ENCODE measurements at places on chromosomes 12 and 14.

- peak; percentile 22 for DNase-seq
Measured at GRCh38 chr14:64388533-64389285, 556 bp downstream of the MTHFD1 start.

GRCh38 chr12:108381787-108382436 is 42.8 kb upstream of the CMKLR1 start:
- peak; percentile 16 for DNase-seq

DNA sequence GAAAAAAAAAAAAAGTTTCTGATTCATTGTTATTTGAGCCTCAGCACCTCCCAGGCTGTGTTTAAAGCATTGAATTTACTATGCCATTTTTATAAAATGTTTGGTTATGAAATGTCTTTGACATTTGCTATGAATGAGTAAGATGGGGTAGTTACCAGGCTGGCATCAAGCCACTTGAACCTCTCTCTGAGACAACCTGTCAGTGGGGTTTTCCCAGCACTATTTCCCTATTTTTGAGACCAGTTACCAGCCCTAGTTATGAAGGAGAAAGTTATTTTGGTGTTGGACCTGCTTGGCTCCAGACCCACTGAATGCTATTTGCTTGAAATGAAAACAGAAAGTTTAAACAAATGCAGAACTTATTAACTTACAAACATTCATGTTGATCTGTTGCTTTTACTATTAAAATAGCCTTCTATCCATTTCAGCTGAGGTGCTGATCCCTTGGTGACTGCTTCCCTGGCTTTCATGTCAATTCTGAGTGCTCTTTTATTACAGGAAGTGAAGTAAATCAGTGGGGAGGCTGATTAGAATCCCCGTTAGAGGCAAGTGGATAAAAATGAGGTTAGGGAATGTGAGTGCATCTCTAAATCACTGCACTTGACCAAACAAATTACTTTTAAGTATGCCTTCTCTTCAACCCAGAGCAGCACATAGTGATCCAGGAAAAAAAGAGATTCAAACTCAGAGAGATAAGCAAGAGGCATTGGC is 37.8 kb downstream of the LLPH start:
- DNase-seq = peak; percentile 47

DNA sequence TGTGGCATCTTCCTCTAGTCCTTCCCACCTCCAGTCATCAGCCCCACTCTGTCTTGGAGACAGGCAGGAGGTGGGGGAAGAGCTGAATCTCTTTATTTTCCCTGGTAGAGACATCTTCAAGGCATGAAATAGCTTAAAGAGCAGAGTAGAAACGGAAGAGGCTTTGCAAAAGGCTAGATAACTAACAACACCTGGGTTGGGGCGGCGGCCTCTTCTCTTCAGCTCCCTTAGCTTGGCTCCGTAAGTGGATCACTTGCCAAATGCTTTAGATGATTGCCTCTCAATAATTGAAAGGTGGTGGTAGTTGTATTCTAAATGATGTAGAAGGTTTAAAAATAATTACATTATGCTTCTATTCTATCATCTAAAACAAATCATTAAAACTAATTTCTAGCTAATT is 36.1 kb downstream of the SSPN start:
- DNase-seq = no peak

DNA sequence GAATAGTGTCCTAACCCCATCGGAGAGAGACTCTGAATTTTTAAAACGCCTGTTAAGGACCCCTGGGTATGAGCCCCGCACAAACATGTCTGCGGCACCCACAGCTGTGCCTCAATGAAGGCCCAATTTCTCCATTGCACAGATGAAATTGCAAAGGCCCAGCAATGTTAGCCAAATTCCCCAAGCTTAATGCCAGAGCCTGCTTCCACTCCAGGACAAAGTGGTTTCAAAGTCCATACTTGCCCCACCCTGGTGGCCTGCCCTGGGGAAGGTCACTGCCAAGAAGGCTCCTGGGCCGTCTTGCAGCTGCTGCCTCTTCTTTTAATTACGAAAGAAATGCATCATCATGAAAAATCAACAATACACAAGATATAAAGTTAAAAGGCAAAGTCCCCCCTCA is 1179.7 kb downstream of the VRK1 start:
- no peak for DNase-seq

DNA sequence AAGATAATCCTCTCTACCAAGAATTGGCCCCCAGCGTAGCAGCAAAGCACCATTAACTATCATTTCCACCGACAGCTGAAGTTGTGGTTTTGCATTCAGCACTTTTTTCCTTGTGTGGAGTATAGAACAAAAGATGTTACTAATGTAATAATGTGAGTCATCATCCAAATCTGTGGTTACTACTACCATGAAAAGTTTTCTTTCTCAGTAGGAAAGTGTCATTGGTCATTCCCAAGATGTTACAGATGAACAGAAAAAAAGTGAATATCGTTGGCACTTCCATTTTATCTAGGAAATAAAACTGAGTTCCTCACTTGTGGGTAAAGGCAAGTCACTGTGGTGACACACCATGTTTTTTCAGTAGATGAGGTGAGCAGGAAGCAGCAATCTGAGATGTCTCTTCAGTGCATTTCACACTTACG is 30.3 kb upstream of the IFNG start:
- peak; percentile 60 for DNase-seq

DNA sequence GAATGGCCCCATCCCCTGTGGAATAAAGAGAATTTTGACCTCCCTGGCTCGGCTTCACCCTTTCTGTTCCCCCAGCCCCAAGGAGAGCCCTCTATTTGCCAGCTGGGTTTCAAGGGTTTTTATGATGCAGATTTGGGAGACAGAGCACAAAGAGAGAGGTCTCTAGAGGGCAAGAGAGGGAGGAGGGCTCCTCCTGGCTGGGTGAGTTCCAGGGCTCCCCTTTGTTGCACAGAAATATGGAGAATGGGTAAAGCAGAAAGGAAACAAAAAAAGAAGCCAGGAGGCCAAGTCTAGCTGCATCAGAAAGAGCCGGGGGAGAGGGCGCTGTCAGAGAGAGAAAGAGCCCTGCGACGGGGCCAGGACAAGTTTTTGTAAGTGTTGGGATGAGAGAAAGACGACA is 319.6 kb upstream of the RTL1 start:
- DNase-seq = no peak

DNA sequence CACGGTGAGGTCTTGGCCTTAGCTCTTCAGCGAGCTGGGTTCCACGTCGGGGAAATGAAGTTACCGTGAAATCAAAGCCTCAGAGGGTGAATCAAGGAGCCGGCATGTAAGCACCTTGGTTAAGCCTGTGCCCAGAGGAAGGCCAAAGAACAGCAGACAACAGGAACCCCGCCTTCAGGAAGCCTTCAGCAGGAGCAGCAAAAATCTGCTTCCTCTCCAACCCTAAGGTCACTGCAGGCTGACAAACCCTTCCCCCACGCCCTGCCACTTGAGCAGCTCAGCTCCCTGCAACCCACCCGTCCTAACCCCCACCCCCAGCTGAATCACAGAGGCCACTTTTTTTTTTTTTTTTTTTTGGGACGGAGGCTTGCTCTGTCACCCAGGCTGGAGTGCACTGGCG is 72.9 kb upstream of the LTA4H start:
- DNase-seq = no peak

DNA sequence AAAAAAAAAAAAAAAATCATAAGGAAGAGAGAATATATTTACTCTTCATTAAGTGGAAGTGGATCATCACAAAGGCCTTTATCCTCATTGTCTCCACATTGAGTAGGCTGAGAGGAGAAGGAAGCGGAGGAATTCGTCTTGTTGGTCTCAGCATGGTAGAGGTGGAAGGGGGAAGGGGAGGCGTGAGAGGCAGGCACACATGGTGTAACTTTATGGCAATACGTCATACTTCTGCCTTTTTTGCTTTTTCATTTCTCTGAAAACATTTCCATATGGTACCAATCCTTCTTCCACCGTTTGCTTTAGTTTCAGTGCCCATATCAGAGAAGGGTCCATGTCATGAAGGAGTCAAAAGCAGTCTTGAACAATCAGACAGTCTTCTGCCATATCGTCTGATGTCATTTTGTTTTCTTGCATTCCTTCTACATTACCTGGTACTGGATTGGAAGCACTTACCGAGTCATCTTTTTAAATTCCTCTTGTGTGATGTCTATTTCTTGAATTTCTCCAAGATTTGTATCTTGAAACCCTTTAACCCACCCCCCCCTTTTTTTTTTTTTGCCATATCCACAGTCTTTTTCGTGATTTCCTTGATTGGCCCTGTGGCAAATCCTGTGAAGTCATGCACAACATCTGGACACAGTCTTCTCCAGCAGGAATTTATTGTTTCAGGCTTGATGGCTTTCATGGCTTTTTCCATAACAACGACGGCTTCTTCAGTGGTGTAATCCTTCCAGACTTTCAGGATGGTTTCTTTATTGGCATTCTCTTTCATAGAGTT is 8.9 kb downstream of the FUT8 start:
- DNase-seq = peak; percentile 83

DNA sequence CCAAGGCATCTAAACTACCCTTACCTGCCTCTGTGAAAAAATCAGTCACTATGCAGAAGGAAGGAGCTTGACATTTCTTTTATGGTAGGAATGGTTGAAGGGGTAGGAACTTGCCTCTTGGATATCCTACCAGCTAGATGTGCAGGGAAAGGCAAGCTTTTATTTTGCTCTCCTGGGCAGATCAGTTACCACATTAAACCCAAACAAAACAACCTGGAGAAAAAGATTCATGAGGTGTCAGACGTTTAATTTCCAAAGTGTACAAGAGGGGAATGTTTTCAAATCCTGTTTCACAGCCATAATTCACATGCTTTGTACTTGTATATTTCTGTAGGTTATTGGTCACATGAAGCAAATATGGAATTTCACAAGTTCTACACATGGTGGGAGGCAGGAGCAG is 67.0 kb upstream of the IFNG-AS1 start:
- DNase-seq = no peak
